ENCODE measurements at places on chromosomes 16 and 17. TPM values are rescaled to one million over a fixed set of nuclear protein-coding genes. Genes with fewer than 3 reads are reported as not detected.

Gene CCDC154
- total RNA-seq, result 0.26 TPM

Gene CHST5
- total RNA-seq, result not detected

Gene SULT1A2
- 2.8 TPM for total RNA-seq

Gene EIF3C
- total RNA-seq, result 166 TPM

Gene SCIMP
- not detected for total RNA-seq

Gene TAT
- total RNA-seq, result not detected

Gene FBXL16
- total RNA-seq, result 0.93 TPM

Gene LGALS9C
- not detected for total RNA-seq

Gene EIF4A3
- total RNA-seq, result 82.6 TPM

Gene HBA1
- 1.9 TPM for total RNA-seq

Gene PRAC1
- not detected for total RNA-seq

Gene C17orf67
- 1.3 TPM for total RNA-seq

Gene HS3ST3A1
- 20.0 TPM for total RNA-seq

Gene DNAH9
- not detected for total RNA-seq

Gene PIGW
- 3.3 TPM for total RNA-seq

Gene KRT40
- total RNA-seq, result not detected

Gene NUPR1
- total RNA-seq, result 72.5 TPM

Gene CCL13
- not detected for total RNA-seq

Gene TBC1D26
- total RNA-seq, result not detected

Gene ZNF319
- 7.5 TPM for total RNA-seq

Gene CCL4
- total RNA-seq, result not detected

Gene GINS2
- total RNA-seq, result 0.85 TPM

Data from pericardium fibroblast (primary cell).